ENCODE measurements at places on chromosomes 11 and 22. TPM values are rescaled to one million over a fixed set of nuclear protein-coding genes. Genes with fewer than 3 reads are reported as not detected.

The CRYBB3 gene
- polyA plus RNA-seq, result not detected

The KRTAP5-7 gene
- not detected for polyA plus RNA-seq

The SMTNL1 gene
- not detected for polyA plus RNA-seq

The RASD2 gene
- polyA plus RNA-seq, result 0.47 TPM

The PRODH gene
- polyA plus RNA-seq, result 35.8 TPM

The CLCF1 gene
- 7.6 TPM for polyA plus RNA-seq

The POU2AF3 gene
- 2.0 TPM for polyA plus RNA-seq

The HTR3B gene
- 0.03 TPM for polyA plus RNA-seq

The RAB36 gene
- 8.0 TPM for polyA plus RNA-seq

The HEPN1 gene
- polyA plus RNA-seq, result not detected

The PKP3 gene
- 46.8 TPM for polyA plus RNA-seq

The SPI1 gene
- 344 TPM for polyA plus RNA-seq

- DNase-seq, result peak; percentile 85
These were observed 11.8 kb downstream of the DTX4 start for GRCh38 chr11:59183771-59184170.

GRCh38 chr11:58006940-58007339, 16.7 kb upstream of the OR9Q1 start:
- no peak for DNase-seq

GRCh38 chr11:114392735-114393667, 7.3 kb downstream of the C11orf71 start:
- no peak for DNase-seq

GRCh38 chr11:83778596-83778995, 492.4 kb upstream of the CCDC90B start:
- DNase-seq, result no peak

- no peak for DNase-seq
These were observed 109.2 kb downstream of the AASDHPPT start for GRCh38 chr11:106186630-106187029.

DNA sequence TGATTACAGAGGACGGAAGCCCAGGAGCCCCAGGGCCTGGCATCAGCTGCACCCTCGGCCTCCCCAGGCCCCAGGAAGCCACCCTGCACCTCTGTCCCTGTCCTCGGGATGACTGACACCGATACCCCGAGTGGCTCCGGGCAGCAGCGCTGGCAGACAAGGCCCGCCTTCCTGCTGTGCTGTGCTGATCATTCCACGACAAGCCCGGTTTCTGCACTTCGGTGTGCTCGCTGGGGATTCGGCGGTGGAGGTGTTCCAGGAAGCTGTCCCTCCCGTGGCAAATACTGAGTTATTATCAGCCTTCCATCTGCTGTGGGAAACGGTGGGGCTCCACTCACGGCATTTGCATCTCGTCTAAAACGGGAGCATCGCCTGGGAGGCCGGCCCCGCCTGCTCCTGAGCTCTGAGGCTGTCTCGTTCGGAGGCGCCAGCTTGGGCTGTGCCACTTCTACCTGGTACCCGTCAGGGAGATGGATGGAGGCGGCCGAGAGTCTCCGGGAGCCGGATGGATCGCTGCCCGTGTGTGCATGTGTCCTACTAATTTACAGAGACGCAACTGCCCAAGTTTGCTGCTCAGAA, 506.1 kb downstream of the BRD1 start:
- DNase-seq, result no peak

- DNase-seq, result no peak
These were observed 39.8 kb downstream of the RELT start for GRCh38 chr11:73415854-73416615.

DNA sequence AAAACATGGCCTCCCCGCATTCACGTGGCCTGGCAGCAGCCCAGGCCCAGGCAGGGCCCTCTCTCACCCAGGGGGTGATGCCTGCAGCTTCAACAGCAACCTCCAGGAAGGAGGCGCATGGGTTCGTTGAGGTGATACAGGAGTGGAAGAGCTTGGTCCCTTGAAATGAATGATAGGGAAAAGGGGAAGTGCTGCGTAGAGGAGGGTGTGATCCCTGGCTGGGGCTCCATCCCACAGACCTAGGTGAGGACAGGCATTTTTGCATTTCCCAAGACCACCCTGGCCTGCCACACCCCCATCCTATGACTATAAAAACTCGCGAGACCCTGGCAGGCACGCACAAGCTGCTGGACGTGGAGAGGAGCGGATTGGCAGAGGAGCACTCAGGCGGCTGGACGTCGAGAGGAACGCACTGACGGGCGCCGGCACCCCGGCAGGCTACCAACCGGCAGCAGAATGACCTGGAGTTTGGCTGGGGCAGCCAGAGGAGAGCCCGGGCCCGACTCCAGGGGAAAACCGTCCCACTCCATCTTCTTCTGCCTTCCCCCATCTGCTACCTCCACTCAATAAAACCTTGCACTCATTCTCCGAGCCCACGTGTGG, 32.6 kb downstream of the RTN4R start:
- no peak for DNase-seq

DNA sequence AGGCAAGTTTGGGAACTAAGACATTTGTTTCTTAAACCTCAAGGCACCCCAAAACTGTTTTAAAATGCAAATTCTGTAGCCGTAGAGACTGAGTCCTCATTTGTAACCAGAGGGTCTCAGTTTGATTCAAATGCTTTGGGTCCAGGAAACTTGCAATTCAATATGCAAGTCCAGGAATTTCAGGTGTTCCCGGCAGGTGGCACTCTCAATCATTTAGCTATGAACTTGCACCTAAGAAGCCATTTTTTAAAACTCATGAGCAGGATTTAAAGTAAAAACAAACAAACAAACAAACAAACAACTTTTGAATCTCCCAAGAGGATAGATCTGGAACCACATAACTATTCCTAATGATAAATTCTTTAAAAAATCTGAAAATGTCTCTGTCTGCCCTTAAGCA, 8.7 kb upstream of the ABTB2 start:
- no peak for DNase-seq

GRCh38 chr11:10938650-10939387, 81.0 kb upstream of the ZBED5 start:
- DNase-seq, result no peak

GRCh38 chr22:28934026-28934425, 50.7 kb downstream of the ZNRF3 start:
- no peak for DNase-seq

- DNase-seq, result no peak
These were observed 12.7 kb downstream of the TOM1 start for GRCh38 chr22:35312198-35313059.

- DNase-seq, result no peak
These were observed 9.8 kb downstream of the RAB30 start for GRCh38 chr11:83061883-83062282.

- DNase-seq, result peak; percentile 86
These were observed at the start of gene PHF21B for GRCh38 chr22:45009606-45010531. Gene PHF21B, minus strand, starts transcription at chr22:45010005. Its CDS starts 456 bp downstream, at chr22:45009549.

DNA sequence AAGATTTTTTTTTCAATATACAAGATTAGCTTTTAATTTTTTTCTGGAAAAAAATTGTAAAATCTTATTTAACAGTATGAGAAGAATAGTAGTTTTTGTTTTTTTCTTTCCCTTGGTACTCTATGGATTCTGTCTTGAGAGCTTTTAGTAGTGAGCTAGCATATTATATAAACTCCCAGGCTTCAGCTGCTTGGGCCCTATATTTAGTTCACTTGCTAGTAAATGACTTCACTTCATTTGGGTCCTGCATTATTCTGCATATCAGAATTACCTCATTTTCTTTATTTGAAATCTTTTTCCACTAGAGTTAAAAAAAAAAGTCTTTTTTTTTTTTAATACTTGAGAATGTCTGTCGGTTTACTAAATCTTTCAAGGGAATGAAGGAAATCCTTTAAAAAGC, 33.1 kb downstream of the HIPK3 start:
- DNase-seq, result no peak

DNA sequence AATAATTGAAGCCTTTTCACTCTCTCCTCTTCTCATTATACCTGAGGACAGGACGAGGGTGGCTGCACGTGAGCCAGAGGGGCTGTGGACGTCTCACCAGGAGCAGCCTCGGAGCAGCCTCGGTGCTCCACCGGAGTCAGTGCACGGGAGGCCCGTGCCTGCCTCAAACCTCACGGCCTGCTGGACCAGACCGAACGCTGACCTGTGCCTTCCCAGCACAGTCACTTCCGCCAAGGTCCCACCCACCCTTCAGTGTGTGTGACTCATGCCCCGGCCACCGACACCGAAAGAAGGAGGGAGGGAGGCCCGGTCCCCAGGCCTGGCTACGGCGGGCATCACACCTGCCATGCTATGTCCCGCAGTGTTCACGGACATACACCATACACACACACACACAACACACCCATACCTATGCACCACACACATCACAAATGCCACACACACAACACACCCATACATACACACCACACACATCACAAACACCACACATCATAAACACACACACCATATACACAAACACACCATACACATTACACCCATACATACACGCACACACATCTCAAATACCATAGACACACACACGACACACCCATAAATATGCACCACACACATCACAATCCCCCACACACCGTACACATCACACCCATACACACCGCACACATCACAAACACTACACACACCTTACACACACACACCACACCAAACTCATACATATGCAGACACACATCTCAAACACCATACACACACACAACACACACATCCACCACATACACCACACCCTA, 1506.5 kb downstream of the TBC1D22A start:
- DNase-seq, result no peak

DNA sequence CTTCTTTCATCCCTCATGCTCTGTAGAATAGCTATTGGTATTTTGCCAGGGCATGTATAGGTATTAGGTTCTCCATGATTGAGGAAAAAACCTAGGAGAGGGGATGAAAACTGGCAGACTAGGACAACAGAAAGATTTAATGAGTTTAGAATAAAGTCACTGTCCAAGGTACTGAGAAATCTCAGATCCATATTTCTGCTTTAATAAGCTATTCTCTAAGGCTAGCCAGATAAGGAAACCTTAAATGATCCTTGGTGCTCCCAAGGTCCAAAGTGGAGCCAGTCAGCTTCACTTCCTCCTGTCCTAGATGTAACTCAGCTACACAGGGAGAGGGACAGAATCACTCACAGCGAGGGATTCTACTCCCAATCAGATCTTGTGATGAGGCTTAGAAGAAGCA, 13.7 kb upstream of the CSNK2A3 start:
- DNase-seq, result peak; percentile 72

DNA sequence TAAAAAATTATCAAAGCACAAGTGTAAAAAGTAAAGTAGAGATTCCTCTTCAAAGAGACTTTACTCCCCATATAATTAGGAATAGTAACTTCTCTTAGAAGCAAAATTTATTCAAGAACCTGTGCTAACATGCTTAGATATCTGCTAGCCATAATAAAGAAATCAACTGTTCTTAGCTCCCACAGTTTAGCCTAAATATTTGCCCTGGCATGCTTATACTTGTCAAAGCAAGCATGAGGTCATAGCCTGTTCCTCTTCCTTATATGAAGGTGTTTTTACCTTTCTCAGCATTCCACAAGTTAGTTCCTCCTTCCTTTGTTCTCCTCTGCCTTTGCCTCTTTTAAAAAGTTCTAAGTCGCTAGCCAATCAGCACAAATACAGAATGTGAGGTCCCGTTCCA, 30.3 kb downstream of the RIC3 start:
- no peak for DNase-seq

DNA sequence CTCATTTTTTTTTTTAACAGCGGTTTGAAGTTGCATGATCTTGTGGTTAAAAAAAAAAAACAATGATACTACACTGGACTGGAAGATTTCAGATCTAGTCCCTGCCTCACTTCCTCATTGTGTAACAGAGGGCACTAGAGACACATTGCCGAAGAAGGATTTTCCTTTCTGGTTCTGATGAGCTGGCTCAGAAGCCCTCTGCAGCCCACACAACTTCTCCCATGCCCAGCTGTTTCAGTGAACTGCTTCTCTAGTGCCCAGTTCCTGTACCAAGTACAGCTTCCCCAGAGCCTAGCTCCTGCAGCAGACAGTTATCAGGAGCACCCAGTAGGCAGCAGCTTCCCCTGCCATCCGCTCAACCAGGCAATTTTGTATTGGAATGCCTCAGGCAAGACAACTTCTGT, 29.5 kb upstream of the ANO5 start:
- DNase-seq, result no peak

- peak; percentile 68 for DNase-seq
These were observed 46.3 kb upstream of the SYT13 start for GRCh38 chr11:45332276-45332934.

DNA sequence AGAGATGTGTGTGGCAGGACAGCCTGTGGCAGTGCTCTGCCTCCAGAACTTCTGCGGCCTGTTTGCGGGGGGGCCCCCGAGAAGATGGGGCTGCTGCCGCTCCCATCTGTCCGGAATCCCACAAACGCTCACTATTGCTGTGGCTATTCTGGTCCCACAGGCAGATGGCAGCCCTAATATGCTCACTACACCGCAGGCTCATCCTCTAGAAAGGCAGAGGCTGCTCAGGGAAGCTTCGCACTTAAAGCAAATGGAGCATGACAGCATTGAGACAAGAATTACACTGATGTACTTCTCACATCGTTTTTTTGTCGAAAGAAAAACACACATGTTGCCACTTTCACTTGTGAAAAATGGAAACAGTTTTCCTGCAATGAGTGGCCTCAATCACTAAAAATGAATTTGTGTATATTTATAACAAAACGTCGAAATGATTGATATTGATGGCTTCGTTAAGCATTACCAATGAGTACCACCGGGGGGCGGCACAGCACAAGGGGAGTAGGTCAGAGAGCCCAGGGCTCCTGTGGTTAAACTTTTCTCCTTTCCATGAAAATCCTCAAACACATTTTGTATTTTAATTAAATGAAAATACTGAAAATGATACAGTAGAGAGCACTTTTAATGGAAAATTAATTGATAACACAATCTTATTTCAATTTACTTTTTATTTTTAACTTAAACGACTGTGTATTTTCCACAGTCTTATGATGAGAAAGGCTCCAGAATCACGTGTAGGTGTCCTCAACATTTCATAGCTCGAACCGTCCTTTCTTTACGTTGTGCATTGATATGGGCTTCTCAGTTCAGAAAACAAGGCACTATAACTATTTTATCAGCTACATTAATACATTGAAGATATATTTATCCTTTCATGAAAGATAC, 69.1 kb downstream of the CTTN start:
- DNase-seq, result peak; percentile 51

DNA sequence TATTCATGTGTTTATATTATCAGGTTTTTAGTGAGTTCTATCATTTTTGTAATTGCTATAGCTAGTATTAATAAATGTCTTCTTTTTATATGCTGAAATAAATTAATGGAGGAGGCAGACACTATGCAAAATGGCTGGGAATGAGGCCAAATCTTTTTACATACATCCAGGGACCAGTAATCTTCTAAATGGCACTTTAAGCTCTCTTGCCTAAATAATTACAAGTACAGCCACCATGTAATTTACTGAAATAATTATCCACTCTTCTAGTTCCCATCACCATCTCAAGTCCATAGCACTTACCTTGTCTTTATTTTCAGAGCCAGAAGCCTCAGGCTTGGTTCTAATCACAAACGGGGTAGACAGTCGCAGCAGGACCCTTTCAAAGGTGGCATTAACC, 79.1 kb downstream of the GUCY1A2 start:
- no peak for DNase-seq

- DNase-seq, result peak; percentile 47
These were observed 2.6 kb upstream of the NPTXR start for GRCh38 chr22:38846412-38846811.

- peak; percentile 80 for DNase-seq
These were observed 52.2 kb downstream of the PRDM10 start for GRCh38 chr11:129950101-129951091.

- DNase-seq, result no peak
These were observed 212.5 kb upstream of the MPPED2 start for GRCh38 chr11:30798547-30799236.
